Right ventricle myocardium inferior (tissue), 1 donor: ENCODE measurements at places on chromosomes 3 and 15. TPM values are rescaled to one million over a fixed set of nuclear protein-coding genes. Genes with fewer than 3 reads are reported as not detected.

LRRC28 gene
- total RNA-seq: 18.7 TPM

UACA gene
- 25.8 TPM for total RNA-seq

REC114 gene
- 0.60 TPM for total RNA-seq

RTP3 gene
- total RNA-seq: not detected
